ENCODE measurements at places on chromosomes 2 and 18.

- DNase-seq: no peak
Observed at GRCh38 chr2:150413910-150414309, 73.6 kb downstream of the RND3 start.

DNA sequence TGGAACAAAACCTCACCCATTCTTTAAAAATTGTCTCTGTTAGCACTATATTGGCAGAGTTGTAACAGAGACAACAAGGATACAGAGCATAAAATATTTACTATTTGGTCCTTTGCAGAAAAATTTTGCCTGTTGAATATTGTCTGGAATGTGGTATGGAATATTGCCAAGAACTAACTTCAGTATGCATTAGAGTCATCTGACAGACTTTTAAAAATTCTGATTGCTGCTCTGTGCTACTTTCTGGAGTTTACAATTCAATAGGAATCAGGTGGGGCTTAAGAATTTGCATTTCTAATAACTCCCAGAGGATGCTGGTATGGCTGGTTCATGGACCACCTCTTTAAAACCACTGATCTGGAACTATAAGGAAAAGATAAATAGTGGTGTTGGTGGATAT is 32.8 kb upstream of the NYAP2 start:
- DNase-seq: no peak

DNA sequence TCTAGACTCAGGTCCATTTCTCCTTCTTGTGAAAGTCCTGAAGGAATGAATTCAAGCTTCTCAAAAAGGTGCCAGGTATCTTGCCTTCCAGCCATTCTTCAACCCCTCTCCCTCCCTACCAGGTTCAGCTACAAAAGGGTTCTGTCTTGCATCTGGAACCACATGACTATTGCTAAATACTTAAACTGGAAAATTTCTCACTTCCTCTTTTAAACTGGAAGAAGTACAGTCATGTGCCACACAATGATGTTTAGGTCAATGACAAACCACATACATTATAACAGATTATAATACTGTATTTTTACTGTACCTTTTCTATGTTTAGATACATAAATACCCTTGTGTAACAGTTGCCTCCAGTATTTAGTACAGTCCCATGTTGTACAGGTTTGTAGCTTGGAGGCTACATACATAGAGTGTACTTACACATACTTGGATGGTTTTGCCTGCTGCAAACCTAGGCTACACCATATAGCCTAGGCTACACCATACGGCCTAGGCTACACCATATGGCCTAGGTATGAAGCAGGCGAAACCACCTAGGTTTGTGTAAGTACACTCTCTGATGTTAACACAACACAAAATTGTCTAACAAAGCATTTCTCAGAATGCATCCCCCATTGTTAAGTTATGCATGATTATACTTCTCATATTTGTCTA is 142.0 kb upstream of the DNMT3A start:
- DNase-seq: no peak

GRCh38 chr2:102056079-102056581 is 64.4 kb downstream of the IL1R2 start:
- DNase-seq: no peak

- no peak for DNase-seq
Observed at GRCh38 chr2:71965530-71965929, 182.1 kb downstream of the CYP26B1 start.

GRCh38 chr2:38499548-38500282 is 103.0 kb downstream of the HNRNPLL start:
- DNase-seq: no peak

All from CD4-positive, alpha-beta T cell treated with Interleukin-6 at 100 ng/mL for 8 hours (primary cell).